ENCODE measurements at places on chromosomes 6 and 20.

DNA sequence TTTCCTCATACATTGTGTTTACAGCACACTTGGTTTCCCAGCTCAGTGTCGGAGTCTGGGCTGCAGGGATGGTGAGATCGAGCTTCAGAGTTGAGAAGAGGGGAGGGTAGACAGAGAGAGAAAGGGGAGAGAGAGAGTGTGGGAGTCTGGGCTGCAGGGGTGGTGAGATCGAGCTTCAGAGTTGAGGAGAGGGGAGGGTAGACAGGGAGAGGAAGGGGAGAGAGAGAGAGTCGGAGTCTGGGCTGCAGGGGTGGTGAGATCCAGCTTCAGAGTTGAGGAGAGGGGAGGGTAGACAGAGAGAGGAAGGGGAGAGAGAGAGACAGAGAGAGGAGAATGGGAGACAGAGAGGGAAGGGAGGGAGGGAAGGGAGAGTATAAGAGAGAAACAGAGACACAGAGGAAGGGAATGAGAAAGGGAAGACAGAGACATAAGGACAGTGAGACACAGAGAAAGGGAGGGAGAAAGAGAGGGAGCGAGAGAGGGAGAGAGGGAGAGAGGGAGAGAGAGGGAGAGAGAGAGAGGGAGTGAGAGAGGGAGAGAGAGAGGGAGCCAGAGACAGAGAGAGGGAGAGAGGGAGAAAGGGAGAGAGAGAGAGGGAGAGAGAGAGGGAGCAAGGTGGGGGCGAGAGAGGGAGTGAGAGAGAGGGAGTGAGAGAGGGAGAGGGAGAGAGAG lies 222.7 kb upstream of the GMDS start:
- no peak for DNase-seq

GRCh38 chr20:62838128-62838891 lies 21.5 kb downstream of the COL9A3 start:
- DNase-seq, result peak; percentile 97

GRCh38 chr6:3228771-3229565 lies 1.5 kb upstream of the TUBB2B start:
- peak; percentile 85 for DNase-seq

DNA sequence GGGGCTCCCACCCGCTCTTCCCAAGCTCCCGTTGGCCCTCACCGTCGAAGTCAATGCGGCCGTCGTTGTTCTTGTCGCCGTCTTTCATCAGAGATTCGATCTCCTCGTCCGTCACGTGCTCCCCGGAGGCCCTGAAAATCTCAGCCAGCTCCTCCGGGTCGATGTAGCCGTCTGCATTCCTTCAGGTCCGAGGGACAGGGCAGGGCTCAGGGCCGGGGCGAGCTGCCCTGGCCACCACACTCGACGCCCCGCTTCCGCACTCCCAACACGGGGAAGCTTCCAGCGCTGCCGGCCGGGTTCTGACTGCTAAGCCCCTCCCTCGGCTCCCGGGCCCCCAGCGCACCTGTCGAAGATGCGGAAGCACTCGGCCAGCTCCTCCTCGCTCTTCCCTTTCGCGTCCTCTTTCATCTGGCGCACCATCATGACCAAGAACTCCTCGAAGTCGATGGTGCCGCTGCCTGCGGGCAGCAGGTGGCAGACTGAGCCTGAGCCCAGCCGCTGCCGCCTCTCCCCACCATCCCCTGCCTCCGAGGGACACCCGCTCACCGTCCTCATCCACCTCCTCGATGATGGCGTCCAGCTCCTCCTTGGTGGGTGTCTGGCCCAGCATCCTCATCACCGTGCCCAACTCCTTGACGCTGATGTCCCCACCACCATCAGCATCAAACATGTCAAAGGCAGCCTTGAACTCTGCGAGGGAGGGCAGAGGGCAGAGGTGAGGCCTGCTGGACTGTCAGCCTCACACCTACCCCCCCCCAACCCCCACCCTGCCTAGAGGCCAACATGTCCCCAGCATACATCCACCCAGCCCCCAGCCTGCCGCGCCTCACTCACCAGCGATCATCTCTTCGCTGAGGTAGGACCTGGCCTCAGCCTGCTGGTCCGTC lies 2.9 kb downstream of the TNNC2 start:
- no peak for DNase-seq

GRCh38 chr6:33276581-33276863 lies 401 bp upstream of the B3GALT4 start:
- DNase-seq, result no peak

GRCh38 chr6:158502263-158502950 lies 57.5 kb upstream of the TMEM181 start:
- no peak for DNase-seq

GRCh38 chr20:48877304-48877703 lies 44.2 kb upstream of the ARFGEF2 start:
- no peak for DNase-seq

GRCh38 chr6:169109411-169110220 lies 144.0 kb downstream of the THBS2 start:
- no peak for DNase-seq

- no peak for DNase-seq
Observed at GRCh38 chr20:822651-823573, 10.6 kb upstream of the FAM110A start.

GRCh38 chr6:85346196-85346595 lies 103.7 kb upstream of the NT5E start:
- no peak for DNase-seq

- DNase-seq, result no peak
Observed at GRCh38 chr6:135488023-135488422, 9.5 kb downstream of the AHI1 start.

DNA sequence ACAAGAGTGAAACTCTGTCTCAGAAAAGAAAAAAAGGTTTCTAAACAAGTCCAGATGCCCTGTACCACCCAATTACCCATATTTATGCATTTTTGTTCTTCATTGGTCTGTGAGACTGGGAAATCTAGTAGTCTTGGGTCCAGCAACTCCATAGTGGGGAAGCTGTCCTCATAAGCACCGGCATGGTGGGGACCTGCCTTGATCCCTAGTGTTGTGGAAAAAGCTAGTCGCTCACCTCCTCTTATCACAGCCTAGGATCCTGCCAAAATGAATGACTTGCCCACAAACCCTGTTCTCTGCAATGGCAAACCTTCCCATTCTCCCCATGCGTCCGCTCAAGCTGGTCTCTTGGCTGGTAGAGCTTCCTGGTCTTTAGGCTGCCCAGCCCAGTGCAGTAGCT lies 38.3 kb upstream of the GABRR1 start:
- no peak for DNase-seq

DNA sequence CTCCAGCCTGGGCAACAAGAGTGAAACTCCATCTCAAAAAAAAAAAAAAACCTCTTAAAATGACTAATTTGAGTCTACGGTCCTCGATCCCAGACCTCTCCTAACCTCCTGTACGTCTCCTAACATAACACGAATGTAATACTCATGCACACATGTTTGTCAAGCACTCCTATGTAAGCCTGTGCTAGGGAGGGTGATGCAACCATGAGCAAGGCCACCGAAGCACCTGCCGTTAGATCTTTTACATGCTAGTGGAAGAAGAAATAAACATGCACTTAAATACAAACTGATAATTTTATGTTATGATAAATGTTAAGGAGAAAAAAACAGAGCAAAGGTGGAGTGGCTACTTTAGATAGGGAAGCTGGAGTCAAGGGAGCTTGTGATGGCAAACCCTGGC lies 72.3 kb upstream of the BEND3 start:
- DNase-seq, result no peak

GRCh38 chr6:167306401-167306998 lies 15.4 kb downstream of the UNC93A start:
- no peak for DNase-seq

DNA sequence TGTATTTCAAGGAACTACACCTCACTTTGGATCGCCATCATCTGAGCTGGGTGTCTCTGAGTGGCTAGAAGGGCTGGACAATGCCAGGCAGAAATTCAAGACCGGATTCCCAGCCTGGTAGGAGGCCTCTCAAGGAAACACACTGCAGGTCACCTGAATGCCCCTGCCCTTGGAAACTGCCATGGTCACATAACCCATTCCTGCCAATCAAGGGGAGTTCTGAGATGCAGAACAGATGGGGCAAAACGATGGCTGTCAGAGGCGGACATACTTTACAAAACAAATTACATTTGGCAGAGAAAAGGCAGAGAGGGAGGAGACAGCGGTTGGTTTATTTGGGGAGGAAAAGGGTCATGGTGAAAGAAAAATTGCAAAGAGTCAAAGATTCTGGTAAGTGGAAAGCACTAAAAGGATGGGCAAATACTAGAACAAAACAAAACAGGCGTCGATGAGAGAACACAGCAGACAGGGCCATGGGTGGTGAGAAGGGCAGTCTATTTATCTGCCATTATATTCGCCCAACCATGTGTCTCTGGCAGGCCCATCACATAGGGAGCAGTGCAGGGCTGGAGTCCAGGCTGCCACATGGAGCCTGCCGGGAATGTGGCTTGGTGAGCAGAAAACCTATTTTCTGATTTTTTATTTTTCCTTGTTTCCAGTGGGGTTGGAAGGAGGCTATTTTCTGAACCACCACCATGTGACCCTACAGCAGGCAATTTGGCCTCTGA lies 13.5 kb downstream of the BEND3 start:
- no peak for DNase-seq

GRCh38 chr6:8944548-8944947 lies 509.2 kb upstream of the SLC35B3 start:
- DNase-seq, result no peak

- DNase-seq, result peak; percentile 53
Observed at GRCh38 chr6:32087574-32088486, 21.3 kb downstream of the TNXB start.

GRCh38 chr20:3203315-3204123 lies 963 bp downstream of the DDRGK1 start:
- DNase-seq, result peak; percentile 80

- DNase-seq, result no peak
Observed at GRCh38 chr20:64166721-64167615, 2.7 kb downstream of the MYT1 start.

DNA sequence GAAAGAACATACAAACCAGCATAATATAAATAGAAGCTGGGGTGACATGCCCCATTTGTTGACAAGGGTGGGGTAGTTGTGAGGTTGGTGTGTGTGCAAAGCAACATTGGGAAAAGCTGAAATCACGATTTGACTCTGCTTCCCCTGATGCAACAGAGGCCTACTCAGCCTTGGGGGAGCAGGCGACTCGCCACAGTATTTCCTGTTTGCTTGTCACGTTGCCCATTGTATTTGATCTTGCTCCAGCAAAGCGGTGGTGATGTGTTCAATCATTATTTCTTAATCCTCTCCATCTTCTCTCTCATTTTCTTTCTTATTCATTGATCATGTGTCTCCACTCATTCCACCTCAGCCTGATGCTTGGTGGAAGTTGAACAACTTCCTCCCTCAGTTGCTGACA lies 165.8 kb upstream of the CITED2 start:
- DNase-seq, result no peak

DNA sequence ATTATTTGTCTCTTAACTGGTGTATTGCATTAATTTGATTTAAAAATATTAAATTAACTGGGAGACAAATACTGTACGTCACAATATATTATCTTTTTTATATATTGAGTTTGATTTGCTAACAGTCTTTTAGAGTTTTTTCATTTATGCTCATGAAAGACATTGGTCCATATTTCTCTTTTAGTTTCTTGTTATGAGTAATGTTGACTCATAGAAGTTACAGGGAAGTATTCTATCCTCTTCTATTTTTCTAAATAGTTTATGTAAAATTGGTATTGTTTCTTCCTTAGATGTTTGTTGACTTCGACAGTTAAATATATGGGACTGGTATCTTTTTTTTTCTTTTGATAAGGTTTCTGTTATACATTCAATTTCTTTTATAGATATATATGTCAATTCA lies 1115.6 kb upstream of the CITED2 start:
- no peak for DNase-seq

GRCh38 chr20:21832442-21833385 lies 127.2 kb downstream of the PAX1 start:
- DNase-seq, result no peak

- no peak for DNase-seq
Observed at GRCh38 chr20:41185013-41185757, 47.8 kb downstream of the PLCG1 start.

DNA sequence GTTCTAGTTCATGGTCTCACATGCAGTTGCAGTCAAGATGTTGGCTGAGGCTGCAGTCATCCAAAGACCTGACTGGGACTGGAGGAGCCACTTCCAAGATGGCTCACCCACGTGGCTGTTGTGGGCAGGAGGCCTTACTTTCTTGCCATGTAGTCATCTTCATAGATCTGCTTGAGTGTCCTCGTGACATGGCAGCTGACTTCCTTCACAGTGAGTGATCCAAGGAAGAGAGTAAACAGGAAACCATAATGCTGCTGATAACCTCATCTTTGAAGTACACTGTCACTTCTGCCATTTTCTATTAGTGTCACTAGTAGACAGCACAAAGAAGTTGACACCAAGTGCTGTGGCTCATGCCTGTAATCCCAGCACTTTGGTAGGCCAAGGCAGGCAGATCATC lies 40.1 kb upstream of the AKIRIN2 start:
- no peak for DNase-seq

- no peak for DNase-seq
Observed at GRCh38 chr6:25880601-25881000, 6.6 kb upstream of the SLC17A3 start.

DNA sequence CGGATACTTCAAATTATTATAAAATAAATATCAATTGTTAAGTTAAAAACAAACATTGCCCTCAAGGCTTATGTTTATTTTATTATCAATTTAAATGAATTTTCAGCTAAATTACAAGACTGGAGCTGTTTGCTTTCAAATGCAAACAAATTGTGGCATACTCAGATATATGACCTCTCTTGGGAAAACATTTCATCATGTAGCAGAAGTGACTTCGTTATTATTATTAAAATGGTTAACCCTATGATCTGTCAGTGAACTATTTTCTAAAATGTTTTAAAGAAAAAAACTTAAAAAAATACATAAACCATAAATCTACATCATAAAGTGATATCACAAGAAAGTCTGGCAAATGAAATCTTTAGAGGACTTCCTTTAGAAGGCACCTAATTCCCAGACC lies 72.5 kb downstream of the MAN1A1 start:
- no peak for DNase-seq

GRCh38 chr6:116385921-116386320 lies 15.2 kb downstream of the DSE start:
- no peak for DNase-seq

DNA sequence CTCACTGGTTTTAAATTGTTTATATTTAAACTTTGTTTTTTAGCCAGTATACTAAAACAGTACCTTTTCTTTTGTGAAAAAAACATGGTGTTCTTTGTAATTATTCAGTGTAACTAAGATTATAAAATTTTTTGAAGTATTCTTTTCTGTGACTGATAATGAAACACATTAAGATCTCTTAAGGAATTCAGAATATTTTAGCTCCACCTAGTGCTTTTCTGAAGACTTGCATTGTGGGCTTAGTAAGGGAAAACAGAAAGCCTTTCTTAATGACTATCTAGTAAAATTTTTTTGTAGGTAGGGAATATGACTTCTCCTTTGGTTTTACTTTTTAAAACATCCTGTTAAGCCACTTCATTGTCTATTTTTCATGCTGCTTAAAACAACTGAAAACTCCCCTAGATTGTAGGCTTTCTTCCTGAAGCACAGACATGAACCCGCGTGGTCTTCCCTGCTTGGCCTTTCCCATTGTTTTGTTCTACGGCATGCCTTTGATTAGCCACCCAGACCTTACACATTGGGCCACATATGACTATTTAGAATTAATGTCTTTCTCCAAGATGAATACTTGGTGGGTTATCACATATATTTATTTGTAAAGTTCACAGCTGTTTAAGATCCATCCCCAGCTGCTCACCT lies 72.1 kb downstream of the AFDN start:
- peak; percentile 82 for DNase-seq
